ENCODE measurements at places on chromosomes 3 and 15.

- no peak for DNase-seq
Observed at GRCh38 chr3:89452066-89452465, 344.6 kb downstream of the EPHA3 start.

- peak; percentile 86 for DNase-seq
Observed at GRCh38 chr3:143001034-143001368, 369 bp upstream of the U2SURP start.

DNA sequence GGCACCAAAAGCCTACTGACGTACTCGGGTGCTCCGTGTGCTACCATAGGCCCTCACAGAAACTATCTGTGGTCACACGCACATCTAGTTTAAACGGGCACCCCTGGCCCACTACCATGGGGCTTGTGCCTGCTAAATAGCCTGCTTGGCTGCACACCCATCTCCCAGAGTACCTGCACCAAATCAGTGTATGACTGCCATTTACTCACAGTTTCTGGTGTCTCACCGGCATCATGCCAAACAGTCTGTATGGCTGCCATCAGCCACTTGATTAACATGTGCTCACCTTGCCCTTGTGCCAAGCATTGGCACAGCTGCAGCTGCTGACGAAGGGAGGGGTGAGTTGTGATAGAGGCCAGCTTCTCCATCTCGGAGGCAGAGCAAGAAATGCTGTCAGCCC lies 232.7 kb downstream of the IGSF11 start:
- DNase-seq, result no peak

DNA sequence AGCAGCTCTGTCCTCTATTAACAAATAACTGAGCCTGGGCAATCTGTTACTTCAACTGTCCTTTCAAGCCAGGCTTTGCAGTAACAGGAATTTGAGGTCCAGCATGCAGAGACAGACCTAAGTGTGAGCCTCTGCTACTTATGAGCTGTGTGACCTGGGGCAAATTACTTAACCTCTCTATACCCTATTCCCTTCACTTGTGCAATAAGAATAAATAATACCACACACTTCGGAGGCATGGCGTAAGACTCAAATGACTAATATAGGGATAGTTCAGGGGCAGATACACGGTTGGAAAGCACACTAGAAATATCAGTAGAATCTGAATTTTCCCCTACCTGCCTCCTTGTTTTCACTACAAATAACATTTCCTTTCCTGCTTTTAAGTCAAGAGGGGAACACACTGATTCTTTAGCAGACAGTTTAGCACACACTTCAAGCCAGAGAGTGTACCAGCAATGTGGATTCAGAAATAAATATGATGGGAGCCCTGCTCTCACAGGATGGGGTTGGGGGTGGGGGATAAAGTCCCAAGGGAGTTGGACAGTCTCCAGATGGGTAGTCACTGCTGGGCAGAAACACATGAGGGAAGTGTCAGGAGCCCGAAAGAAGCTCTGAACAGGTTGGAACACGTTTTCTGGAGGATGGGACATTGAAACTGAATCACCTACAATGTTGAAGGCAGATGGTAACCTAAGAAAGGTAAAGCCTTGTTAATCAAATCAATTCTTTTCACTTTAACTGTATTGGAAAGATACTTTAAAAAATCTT lies 61.8 kb upstream of the RBP1 start:
- no peak for DNase-seq

DNA sequence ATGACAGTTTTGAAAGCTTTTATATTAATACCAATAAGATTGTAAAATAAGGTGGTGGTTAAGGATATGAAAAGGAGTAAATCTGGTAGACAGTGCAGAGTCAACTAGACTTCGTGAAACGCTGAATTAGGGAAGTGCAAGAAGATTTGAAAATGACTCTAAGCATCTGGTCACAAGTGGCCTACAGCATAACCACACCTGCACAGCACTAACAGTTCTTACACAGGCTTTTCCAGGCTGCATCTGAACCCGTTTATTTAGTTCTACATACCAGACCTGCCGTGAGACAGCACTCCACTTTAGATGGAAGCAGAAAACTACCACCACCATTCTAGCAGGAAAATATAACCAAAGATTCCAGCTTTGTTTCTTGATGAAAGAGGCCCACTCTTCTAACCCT lies 1.9 kb downstream of the DMXL2 start:
- no peak for DNase-seq
